ENCODE measurements at places on chromosomes 4 and X.

DNA sequence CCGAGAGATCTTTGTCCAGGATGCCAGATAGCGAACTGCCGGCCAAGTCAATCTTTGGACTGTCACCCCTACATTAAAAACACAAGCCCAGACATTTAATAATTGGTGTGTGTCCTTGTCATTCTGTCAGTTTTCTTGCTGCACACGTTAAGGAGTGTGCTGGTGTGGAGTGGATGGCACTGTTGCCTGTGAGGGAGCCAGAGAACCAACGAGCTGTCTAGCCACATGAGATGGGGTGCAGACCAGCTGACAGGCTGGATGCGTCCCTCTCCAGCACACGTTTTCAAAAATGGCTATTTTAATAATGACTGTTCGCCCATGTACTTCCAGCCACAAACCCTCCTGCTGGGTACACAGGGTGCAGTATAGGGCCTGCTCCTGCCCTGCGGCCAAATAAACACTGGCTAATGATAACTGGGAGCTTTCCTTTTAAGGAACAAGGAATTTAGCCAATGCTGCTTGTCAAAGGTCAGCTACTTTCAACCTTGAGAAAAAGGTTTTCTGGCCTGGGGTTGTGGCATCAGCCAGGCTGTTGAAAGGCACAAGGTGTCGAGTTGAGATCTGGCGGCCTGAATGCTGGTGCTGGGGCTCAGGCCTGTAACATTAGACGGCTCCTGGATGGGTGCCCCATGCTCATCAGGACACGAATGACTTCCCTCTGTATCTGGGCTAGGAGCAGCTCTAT is 54.0 kb upstream of the MAP3K15 start:
- no peak for DNase-seq

- DNase-seq: no peak
Observed at GRCh38 chrX:115344885-115345614, 55.5 kb downstream of the LUZP4 start.

DNA sequence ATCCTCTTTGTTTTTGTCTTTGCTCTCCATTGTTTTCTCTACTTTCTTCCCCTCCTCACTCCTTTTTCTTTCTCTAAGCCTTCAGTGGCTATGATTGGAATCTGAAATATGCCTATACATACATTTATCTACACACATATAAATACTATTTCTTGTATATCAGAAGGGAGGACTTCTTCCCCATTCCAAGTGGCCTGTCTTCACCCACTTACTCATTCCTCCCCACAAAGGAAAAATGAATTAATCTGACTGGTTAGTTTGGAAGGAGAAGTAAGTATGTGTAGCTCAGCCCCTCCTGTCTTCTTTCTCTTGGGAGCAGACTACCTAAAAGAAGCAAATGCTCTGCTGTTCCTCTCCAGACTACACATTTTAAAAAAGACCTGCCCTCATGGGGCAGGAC is 17.7 kb downstream of the GUCY2F start:
- DNase-seq: no peak

DNA sequence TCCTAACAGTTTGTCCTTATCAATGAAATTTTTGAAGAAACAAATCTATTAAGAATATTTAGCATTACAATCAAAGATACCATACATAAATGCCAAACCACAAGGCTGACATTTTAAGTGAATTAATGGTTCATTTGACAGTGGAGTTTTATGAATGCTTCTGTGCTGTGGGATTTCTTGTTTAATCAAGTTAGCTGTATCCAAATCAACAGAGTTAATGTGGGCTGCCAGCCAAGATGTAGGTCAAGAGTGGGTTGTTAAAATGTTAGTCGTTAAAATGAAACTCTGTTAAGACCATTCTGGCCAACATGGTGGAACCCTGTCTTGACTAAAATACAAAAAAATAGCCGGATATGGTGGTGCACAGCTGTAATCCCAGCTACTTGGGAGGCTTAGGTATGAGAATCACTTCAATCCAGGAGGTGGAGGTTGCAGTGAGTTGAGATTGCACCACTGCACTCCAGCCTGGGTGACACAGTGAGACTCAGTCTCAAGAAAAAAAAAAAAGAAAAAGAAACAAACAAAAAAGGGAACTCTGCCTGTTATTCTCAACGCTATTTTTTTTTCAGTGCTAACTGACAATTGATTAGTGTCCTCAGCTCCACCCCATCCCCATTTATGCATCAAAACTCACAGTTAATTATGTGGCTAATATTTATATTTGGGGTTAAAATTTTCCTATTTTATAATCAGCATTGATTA is 20.2 kb downstream of the GPAT3 start:
- DNase-seq: no peak

DNA sequence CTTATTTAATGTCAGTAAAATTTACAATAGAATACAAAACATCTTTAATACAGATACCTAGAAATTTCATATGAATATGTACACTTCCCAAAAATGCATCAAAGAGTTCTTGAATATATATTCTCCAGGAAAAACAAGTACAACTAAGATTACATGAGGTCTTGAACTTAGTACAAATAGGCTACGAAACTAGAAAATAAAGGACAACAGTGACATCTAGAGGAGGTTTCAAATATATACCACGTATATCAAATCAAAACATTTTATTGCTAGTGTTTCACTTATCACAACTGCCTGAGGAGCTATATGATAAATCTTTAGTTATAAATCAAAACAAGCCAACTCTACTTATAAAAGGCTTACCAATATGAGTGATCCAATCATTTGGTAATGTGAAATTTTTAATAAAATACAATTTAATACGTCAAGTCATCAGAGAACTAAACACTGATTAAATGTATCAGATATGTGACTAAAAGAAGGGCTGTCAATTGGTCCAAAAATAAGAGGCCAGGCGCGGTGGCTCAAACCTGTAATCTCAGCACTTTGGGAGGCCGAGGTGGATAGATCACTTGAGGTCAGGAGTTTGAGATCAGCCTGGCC is 36.6 kb downstream of the ANAPC10 start:
- DNase-seq: no peak
